ENCODE measurements at places on chromosomes 1 and 21.

GRCh38 chr1:917076-917459 lies 6.7 kb upstream of the SAMD11 start:
- DNase-seq: no peak

GRCh38 chr1:197911857-197912696 lies 5.1 kb upstream of the LHX9 start:
- DNase-seq: peak; percentile 34

DNA sequence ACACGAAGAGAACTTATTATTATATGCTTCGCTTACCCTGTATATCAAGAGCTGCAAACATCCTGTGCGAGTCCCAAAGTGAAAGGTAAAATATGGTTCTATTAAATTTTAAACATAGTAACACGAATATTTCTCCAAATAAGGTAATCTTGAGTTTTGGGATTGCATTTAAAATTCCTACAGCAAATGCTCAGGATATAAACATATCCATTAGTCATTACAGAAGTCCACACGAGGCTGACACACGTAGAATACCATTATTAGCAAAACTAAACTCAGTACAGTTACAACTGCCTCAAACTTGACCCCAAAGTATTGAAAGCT lies 282 bp upstream of the LYPLAL1 start:
- DNase-seq: no peak

DNA sequence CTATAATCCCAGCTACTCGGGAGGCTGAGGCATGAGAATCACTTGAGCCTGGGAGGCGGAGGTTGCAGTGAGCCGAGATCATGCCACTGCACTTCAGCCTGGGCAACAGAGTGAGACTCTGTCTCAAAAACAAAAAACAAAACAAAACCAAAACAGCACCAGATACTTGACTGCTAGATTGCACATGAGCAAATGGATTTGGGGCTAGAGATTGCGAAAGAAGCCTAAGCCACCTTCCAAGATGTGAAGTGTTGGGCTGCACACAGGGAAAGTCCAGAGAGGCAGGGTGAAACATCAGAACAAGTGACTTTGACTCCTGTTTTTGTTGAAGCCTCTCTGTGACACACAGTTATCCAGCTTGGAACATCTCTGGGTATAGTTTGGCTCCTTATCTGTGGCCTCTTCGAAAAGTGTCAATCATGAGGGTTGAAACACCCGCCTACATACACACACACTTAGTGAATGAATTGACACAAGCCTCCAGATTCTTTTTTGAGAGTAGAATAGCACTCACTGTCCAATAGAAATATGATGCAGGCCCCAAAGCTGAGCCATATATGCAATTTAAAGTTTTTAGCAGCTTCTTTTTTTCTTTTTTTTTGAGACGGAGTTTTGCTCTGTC lies 34.2 kb upstream of the GPR137B start:
- DNase-seq: no peak

- no peak for DNase-seq
Measured at GRCh38 chr1:18004278-18004677, 103.3 kb upstream of the IGSF21 start.

DNA sequence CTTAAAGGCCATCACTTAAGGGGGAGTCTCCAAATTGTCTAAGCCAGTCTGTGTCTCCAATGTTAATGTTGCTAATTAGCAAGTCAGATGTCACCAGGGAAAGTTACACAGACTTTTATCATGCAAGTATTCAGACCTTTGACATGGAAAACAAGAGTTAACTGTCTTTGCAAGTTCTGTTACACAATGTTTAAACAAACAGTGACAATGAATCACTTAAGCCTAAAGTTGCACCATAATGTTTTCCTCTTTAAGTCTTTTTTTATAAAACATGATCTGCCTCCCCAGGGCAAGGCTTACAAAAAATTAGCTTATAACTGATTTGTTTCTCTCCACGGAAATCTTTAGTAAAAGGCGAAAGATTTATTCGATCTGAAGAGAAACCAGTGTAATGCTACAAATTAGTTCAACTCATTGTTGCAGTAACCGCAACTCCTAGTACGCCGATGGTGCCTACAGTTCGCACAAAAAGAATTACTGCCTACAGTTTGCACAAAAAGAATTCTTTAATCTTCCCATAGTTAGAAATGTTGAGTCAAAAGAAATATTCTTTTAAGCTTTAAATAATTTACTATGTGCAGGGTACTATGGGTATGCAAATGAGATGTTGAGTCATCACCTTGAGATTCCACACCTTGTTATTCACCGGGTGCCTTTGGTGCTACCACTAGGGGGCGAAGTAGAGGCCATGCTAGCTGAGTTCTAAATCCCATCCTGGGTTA lies 45.3 kb downstream of the HHAT start:
- peak; percentile 90 for DNase-seq

GRCh38 chr1:68180441-68181164 lies 51.7 kb downstream of the WLS start:
- DNase-seq: no peak

GRCh38 chr1:70429219-70429618 lies 18.2 kb downstream of the CTH start:
- no peak for DNase-seq

GRCh38 chr21:35226968-35227744 lies 178.1 kb upstream of the RUNX1 start:
- DNase-seq: peak; percentile 73

GRCh38 chr1:22518379-22518778 lies 44.9 kb upstream of the EPHA8 start:
- no peak for DNase-seq

DNA sequence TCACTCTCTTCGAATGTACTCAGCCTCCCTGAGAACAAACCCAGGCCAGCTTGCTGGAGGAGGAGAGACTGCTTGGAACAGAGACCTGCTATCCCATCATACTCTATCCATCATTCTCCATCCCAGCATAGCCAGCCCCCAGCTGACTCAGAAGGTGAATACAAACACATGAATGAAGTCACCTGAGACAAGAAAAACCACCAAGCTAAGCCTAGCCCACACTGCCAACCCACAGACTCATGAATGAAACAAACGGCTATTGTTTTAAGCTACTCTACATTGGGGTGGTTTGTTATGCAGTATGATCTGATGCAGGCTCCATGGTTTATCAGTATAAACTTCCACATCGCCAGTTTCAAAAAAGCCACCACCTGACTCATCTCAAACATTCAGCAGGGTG lies 395.6 kb downstream of the SETD4 start:
- DNase-seq: peak; percentile 38

DNA sequence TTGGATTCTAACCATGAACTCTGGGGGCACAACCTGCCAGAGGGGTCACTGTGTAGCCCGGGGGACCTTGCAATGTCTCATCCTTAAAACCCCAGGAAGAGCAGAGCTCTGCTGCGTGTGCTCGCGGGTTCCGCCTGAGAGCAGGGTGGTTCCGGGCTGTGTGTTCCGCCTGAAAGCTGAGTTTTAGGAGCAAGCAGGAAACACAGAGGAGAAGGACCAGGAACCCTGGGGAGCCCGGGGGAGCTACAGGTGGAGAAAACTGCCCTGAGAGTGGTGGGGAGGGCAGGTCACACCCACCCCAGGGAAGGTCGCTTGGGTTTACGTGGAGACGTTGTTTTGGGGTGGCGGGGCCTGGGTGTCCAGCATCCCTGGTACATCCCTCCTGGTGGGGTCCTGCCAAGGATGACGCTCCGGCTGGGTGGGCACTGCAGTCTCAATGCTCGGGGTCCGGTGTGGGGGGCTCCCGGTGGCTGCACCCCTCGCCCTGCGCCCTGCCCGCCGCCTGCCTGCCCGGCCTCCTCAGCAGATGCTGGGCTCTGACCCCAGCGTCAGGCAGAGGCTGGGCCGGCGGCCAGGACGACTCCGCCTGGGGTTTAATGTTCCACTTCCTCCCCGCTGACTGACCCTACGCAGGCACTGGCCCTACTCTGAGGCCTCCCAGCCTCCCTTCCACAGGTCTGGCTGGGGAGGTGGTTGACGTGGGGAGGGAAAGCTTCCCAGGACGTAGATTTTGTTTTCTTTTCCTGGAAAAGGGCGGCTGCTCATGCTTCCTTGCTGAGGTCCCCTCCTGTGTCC lies 17.3 kb upstream of the C1orf159 start:
- no peak for DNase-seq

- DNase-seq: no peak
Measured at GRCh38 chr21:32884062-32884461, 112.5 kb upstream of the PAXBP1 start.

GRCh38 chr1:231329483-231329882 lies 8.2 kb downstream of the EXOC8 start:
- DNase-seq: no peak

GRCh38 chr21:46117586-46118315 lies 19.8 kb downstream of the COL6A2 start:
- DNase-seq: peak; percentile 3

- no peak for DNase-seq
Measured at GRCh38 chr1:69410457-69410850, 157.3 kb upstream of the LRRC7 start.

GRCh38 chr1:61082311-61083012 lies at the start of gene NFIA:
TSS of gene NFIA (plus strand) at chr1:61082561.
- DNase-seq: peak; percentile 54

DNA sequence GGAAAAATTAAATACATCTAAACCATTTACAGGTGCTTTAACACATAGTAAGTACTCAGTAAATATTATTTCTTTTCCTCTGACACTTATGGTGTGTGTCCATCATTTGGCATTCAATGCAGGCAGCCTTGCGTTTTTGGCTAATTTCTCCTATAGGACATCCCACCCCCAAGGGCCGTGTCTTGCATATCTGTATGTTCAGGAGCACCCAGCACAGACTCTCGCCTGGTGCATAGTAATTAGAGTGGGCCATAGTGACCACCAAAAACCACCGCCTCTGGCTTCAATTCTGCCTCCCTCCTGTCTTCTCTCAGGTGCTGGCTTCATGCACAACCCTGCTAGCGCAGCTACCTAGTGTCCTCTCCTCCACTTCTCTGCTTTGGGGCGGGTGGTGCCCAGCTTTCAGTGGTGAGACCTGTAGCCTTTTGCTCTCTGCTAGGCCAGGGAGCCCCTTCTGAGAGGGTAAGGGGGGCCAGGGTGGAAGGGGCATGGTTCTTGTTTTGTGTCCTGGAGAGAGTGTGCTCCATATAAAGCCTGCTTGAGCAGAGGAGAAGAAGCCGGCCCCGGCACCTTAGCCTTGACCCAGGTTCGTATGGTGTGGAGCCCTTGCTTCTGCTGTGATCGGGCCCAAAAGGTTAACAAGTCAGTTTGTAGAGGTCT lies 33.4 kb downstream of the BATF3 start:
- no peak for DNase-seq

GRCh38 chr1:245822996-245823395 lies 668.2 kb downstream of the KIF26B start:
- no peak for DNase-seq

DNA sequence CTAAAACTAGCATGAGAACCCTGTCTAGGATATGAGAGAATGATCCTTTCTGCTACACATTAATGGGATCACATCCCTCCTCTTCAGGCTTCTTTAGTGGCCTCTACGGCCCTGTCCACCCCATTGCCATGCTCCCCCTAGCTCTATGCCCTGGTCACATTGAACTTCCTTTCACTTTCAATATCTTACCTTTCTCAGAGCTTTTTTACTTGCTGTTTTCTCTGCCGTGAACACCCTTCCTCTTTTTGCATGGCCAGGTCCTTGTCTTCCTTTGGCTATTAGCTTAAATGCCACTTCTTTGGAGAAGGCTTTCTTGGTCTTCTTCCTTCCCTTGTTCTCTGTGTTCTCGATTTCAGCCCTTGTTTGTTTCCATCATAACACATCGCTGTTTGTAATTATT lies 97.4 kb downstream of the GIPC2 start:
- no peak for DNase-seq

DNA sequence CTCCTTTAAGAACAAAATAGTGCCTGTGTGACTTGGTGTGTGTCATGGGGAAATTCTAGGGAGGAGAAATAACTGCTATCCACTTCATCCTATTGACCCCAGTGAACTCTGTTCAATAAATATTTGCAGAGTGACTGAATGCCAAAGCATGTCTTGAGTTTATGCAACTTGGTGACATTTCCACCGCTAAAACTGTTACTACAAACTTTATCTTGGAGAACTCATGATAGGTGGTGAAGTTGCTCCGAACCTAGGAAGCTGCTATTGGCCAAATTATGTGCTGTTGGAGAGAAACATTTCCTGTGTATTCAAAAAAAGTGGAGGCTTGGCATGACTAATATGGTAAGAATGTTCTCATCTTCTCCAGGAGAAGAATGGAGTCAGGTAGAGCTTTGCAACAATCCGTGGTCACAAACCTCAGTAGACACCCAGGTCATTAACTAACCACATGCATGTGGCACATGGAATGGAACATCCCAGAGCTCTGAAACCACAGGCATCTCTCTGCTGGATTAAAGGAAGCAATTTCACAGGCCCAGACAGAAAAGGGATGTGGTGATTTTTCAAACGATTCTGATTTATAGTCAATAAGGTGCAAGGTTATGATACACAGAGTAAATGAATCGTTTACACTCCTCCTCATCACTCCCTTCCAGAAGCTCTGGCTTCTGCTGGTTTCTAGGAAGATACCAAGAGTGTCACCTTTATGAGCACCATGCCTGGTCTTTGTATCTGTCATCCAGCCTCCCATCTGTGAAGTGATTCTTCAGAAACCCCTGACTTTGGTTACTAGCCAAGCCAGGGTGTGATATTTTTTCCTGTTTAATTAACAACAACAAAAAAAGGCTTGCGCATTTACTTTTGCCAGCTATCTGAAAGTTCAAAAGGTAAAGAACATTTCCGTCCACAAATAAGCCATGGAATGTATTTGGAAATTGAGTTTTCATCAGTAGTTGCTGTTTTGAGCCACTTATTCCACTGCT lies 361.1 kb downstream of the TGFB2 start:
- no peak for DNase-seq

DNA sequence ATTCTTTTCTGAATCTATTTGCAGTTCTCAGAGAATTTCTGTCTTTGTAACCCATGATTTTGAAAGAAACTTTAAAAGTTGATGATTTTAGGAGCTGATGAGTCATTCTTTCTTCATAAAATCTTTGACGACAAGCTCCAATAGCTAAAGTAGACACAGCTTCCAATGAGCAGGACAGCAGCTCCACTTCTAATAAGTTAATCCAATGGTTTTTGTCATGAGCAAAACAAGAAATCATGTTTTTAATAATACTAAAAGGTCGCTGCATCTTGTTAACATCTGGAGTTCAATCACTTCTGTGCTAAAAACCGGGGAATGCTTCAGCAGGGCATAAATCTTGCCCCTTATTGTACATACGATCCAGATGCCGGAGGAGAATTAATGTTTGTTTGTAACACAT lies 48.9 kb upstream of the GORAB start:
- DNase-seq: no peak

GRCh38 chr1:226722901-226723656 lies 16.0 kb downstream of the ITPKB start:
- DNase-seq: peak; percentile 50

DNA sequence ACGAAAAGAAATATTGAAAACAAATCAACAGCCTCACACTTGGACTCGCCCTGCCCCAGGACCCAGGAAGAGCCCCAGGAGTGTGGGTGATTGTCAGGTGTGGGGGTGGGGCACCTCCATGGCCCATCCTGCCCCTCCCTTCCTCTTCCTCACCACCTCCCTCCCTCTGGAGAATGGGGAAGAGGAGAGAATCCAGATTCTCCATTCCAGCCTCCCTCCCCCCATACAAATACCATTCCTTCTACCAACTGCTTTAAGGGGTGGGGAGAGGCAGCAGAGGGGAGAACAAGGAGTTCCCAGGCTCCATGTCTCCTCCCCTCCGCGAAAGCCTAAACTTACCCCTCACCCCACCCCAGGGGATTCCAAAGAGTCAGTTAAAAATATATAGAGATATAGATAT lies 36.7 kb downstream of the MEF2D start:
- DNase-seq: no peak

GRCh38 chr21:41816583-41817165 lies 49.8 kb upstream of the RIPK4 start:
- peak; percentile 78 for DNase-seq

Data from activated CD4-positive, alpha-beta T cell treated with anti-CD3 and anti-CD28 coated beads for 36 hours (primary cell).